HL-60 (cell line): ENCODE measurements at places on chromosomes 3 and 15.
A peak's percentile ranks its signal among the peaks of the same experiment; 100 is the strongest.

- DNase-seq, result no peak
These were observed 25.9 kb downstream of the EXOG start for GRCh38 chr3:38522002-38522401.

- no peak for DNase-seq
These were observed 113.3 kb downstream of the TBC1D2B start for GRCh38 chr15:77964193-77964592.

GRCh38 chr15:42010434-42010833, 10.4 kb downstream of the PLA2G4E start:
- no peak for DNase-seq

GRCh38 chr3:50274371-50275104, 4.3 kb upstream of the LSMEM2 start:
- no peak for DNase-seq

GRCh38 chr3:128273841-128274573, 120.7 kb downstream of the EEFSEC start:
- DNase-seq, result no peak

- no peak for DNase-seq
These were observed 25.0 kb downstream of the KCNMB2 start for GRCh38 chr3:178561239-178561638.

DNA sequence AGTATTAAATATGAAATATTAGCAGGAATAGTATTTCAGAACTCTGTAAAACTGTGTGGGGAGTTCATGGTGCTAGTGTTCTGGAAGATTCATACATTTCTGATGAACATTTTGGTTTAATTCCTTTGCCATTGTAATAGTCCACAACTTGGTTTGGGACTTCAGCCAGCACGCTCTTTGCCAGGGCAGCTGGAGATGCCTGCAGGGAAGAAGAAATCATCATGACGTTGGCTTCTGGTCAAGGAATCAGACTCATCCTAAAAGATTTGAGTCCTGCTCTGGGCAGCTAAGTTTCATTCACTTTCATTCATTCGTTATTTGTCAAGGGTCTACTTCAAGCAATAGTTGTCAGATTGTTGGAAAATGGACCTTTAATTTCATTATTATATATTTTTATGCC, 32.4 kb upstream of the MRPL3 start:
- no peak for DNase-seq

GRCh38 chr3:162489853-162490252, 993.2 kb downstream of the OTOL1 start:
- no peak for DNase-seq

- DNase-seq, result no peak
These were observed 21.3 kb downstream of the PGPEP1L start for GRCh38 chr15:98986281-98986680.

GRCh38 chr3:25817638-25818037, 27.7 kb downstream of the OXSM start:
- no peak for DNase-seq

DNA sequence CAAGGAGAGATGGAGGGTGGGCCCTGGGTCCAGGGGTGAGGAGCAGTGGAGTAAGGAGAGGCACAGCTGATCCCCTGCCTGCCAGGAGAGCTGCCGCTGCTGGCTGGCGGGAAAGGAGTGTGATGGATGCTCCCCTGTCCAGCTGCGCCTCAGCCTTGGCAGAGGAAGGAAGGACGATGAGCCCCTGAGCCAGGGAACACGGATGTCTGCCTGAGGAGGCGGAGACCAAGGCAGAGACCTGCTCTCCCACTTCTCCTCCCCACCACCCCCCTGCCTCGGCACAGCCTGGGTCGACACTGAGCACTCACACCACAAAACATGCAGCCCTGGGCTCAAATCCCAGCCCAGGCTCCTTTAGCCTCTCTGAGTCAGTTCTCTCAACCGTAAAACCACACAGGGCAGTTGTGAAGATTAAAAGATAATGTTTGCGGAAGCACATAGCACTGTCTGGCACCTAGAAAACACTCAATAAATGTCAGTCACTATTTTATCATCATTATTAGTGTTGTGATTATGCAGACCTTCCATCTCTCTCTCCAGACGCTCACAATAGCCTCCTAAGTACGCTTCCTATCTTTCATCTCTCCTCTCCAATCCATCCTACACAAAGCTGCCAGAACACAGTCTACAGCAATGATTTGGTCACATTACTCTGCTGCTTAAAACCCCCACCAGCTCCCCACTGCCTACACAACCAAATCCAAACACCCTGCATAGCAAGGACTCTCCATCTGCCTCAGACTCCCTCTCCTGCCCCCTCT, 52.2 kb downstream of the SEMA5B start:
- peak; percentile 10 for DNase-seq

DNA sequence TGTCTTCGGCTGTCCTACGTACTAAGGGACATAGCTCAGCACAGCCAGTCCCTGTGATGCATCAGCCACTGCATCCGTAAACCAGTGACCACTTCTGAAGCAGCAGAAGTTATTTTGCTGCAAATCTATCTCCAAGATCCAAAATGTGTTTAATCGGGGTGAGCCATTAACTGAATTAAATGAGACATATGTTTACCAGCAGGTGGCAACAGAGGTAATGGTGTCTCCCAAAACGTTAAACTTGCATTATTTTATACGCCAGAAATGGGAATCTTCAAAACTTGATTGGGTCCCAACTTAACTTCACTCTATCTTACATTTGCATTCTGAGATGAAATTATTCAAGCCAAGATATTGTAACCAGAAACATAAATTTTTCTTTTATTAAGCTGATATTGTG, 75.3 kb upstream of the BOC start:
- DNase-seq, result no peak
